Stimulated activated CD4-positive, alpha-beta T cell treated with anti-CD3 and anti-CD28 coated beads, Interleukin-2, amount 100 ng/mL, for 24 hours (primary cell): ENCODE measurements at places on chromosomes 1 and 21.

- no peak for DNase-seq
These were observed 21.0 kb upstream of the ARF1 start for GRCh38 chr1:228061411-228062084.

- no peak for DNase-seq
These were observed 76.8 kb downstream of the KCNJ15 start for GRCh38 chr21:38333301-38334272.

DNA sequence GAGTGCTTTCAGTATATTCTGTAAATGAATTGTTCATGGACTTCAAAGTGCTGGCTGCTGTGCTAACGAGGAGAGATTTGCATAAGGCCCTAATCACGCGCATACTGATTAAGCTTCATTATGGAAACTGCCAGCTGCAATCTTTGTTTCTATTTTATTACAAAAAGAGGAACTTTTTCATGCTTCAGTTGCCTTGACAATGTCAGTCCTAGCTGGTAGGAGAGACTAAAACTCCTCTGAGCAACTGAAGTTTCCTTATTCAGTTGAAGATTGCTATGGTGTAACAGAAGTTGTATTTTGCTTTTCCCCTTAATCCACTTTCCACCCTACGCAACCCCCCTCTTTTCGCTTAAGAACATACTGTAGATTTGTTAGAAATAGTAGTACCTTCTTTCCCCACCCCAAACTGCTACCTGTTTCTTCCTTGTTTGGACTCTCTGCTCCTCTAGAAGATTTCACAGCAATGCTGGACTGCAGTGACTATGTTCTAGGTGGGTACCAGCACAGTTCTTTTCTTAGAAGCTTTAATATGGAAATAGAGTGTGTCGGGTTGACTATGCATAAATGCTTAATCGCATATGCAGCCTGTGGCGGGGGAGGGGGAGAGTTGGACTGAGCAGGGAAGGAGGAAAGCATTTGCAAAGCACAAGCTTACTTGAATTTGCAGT lies 108.3 kb downstream of the POU2F1 start:
- DNase-seq = no peak

GRCh38 chr1:48775831-48776392 lies 779 bp downstream of the BEND5 start:
- no peak for DNase-seq

DNA sequence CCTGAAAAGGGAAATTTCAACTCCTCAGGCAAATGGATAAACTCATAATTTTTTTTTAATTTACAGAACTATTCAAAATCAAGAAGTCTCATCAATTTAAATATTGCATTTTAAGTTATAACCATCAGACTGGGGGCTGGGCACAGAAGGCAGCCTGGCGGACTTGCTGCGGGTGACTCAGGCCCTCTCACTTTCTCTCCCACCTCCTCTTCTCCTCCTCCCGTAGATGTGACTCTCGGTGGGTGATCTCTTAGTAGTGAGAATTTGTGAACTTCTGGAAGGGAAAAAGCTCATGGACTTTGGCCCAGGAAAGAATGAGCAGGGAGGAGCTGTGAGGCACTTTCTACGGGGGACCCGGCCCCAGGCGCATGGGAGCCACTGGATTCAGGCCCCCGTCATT lies 32.9 kb downstream of the CLIC6 start:
- DNase-seq = no peak

- DNase-seq = no peak
These were observed 19.5 kb downstream of the A3GALT2 start for GRCh38 chr1:33301273-33301984.

GRCh38 chr1:11800756-11801433 lies 4.9 kb downstream of the MTHFR start:
- DNase-seq = no peak

- DNase-seq = no peak
These were observed 134.7 kb downstream of the HLX start for GRCh38 chr1:221013691-221014660.

- DNase-seq = no peak
These were observed at the start of gene TFF3 for GRCh38 chr21:42315296-42315891. TFF3 (minus strand) TSS chr21:42315409; CDS start chr21:42315374, 35 bp downstream.

DNA sequence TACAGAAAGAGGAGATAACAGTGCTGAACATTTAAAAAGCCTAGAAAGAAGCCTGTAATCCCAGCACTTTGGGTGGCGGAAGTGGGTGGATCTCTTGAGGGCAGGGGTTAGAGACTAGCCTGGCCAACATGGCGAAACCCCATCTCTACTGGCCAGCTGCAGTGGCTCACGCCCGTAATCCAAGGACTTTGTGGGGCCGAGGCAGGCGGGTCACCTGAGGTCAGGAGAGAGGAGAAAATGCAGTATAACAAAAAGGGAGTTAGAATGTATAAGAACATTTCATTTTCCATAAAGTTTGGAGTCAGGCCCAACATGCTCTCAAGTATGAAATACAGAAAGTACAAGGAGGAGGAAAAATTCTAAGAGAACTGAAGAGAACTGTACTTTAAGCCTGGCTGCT lies 134.5 kb downstream of the SMYD3 start:
- no peak for DNase-seq

GRCh38 chr1:167294528-167294927 lies 73.8 kb downstream of the POU2F1 start:
- DNase-seq = no peak

- DNase-seq = no peak
These were observed 5.2 kb downstream of the IFI6 start for GRCh38 chr1:27666791-27667254.

DNA sequence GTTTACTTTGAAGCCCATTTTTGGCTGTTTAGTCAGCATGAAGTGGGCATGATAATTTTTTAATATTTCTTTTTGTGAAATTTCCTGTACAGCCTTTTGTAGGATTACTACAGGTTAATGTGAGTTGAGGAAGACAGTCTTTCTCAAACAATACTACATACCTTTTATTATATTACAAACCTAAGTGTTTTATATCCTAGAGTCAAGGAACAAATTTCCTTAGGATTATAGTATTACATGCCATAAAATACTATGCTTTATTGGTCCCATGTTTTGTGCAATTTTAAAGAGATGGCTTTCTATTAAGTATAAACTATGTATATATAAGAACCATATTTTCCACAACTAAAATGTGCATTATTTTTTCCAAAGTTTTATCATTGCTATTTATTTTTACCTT lies 9.2 kb upstream of the CHAF1B start:
- DNase-seq = no peak

DNA sequence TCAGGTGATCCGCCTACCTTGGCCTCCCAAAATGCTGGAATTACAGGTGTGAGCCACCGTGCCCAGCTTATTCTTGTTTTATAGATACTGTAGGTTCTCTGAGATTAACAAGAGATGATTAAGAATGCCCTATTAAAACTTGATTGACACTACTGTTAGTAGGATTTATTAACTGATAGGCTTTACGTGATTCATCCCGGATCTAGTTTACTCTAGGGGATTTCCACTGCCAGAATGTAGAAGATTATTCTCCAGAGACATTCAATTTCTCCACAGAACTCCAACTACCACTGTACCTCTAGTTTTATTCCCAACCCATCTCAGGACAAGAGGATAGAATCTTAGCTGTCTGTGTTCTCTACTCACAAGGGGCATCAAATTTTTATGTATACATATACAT lies 26.3 kb upstream of the RBM34 start:
- no peak for DNase-seq

- no peak for DNase-seq
These were observed 38.2 kb upstream of the ZNF124 start for GRCh38 chr1:247210062-247210375.

GRCh38 chr1:156401681-156402081 lies 32.7 kb downstream of the RHBG start:
- DNase-seq = no peak

GRCh38 chr1:16387201-16388188 lies 20.5 kb downstream of the SZRD1 start:
- DNase-seq = no peak

- peak; percentile 16 for DNase-seq
These were observed 84.8 kb downstream of the KCND3 start for GRCh38 chr1:111904478-111905218.

DNA sequence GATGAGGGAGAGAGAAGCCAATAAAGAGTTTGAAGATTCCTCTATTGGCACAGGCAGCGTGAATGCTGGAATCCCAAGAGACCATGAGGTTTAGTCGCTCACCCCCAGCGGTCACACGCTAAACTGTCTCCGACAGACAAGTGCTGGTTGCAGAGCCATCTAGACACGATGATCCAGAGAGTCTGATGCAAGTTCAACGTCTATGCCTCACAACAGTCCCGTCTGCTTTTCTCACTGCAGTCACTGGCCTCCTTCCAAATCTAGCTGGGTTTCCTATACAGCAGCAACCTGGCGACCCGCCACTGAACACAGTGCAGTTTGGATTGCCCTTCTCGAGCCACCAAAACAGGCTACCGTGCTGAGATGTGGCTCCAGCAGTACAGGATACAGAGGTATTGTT lies 98.6 kb upstream of the KRTAP19-8 start:
- DNase-seq = no peak

DNA sequence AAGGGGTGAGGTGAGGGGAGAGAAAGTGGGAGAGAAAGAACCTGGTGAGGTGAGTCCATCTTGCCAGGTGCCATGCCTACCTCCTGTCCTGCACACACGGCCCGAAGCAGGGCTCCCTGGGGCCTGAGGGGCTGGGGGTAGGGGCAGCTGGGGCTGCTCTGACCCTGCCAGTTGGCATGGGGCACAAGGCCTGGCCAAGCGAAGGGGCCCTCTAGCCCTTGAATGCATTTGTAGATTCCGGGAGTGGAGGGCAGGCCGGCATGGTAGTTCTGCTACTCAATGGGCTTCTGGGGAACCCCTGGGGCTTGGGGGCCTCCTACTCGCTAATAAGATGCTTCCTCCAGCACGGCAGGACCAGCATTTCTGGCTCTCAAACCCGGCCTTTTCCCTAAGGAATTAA lies 3.6 kb upstream of the PRDM16 start:
- DNase-seq = no peak

DNA sequence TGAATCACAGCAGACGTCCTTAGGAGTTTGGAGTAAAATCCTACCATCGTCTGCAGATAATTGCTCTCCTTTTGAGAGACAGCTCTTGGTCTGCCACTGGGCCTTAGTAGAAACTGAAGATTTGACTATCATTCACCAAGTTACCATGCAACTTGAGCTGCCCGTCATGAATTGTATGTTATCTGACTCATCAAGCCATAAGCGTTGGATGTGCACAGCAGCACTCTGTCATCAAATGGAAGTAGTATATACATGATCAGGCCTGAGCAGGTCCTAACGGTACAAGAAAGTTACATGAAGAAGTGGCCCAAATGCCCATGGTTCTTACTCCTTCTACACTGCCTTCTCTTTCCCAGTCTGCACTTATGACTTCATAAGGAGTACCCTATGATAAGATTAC lies 317.8 kb downstream of the GPATCH2 start:
- no peak for DNase-seq

DNA sequence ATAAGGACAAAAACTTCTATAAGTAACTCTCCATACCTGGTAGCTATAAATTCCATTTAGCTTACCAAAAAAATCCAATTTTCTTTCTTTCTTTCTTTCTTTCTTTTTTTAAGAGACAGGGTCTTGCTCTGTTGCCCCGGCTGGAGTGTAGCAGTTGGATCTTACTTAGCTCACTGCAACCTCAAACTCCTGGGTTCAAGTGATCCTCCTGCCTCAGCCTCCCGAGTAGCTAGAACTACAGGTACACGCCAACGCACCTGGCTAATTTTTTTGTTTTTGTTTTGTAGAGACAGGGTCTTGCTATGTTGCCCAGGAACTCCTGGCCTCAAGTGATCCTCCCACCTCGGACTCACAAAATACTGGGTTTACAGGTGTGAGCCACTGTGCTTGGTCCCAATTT lies 75.5 kb downstream of the EPS15 start:
- DNase-seq = no peak

- DNase-seq = no peak
These were observed 346.8 kb downstream of the KIF26B start for GRCh38 chr1:245501633-245502032.

GRCh38 chr1:65149351-65150107 lies 1.5 kb downstream of the AK4 start:
- no peak for DNase-seq

- peak; percentile 83 for DNase-seq
These were observed 19.9 kb downstream of the ATP8B2 start for GRCh38 chr1:154344977-154345837.

- no peak for DNase-seq
These were observed 113.2 kb downstream of the TRABD2B start for GRCh38 chr1:47883963-47884362.

DNA sequence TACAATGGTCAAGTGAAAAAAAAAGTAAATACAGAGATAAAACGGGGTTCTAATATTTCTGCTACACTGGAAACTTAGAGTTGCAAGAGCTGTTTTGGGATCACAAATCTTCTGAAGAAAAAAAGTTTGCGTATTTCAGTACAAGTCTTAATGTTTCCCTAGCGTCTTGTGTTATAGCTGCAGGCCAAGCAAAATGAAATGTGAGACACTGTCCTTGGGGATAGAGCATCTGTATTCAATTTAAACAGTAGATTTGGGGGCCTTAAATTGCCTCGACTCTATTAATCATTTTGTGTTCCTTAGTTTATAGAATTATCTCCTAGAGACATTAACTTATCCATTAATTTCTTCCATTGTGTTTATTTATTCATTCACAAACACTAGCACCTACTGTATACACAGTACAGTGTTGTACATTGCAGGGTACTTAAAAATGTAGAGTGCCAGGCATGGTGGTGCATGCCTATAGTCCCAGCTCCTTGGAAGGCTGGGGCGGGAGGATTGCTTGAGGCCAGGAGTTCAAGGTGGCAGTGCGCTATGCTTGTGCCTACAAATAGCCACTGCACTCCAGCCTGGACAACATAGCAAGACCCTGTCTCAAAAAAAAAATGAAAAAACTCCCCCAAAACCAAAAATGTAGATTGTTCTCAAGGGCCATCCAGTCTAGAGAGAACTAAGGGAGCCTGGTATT lies 7.9 kb downstream of the DISC1 start:
- no peak for DNase-seq

- no peak for DNase-seq
These were observed 92.6 kb upstream of the VAV3 start for GRCh38 chr1:108057541-108057940.

- no peak for DNase-seq
These were observed 30.6 kb downstream of the CDCP2 start for GRCh38 chr1:54122135-54122751.

- no peak for DNase-seq
These were observed 296.6 kb downstream of the OMA1 start for GRCh38 chr1:58249737-58250586.

- DNase-seq = no peak
These were observed 599.0 kb downstream of the LMO4 start for GRCh38 chr1:87927391-87928280.

- peak; percentile 80 for DNase-seq
These were observed 704 bp upstream of the CRABP2 start for GRCh38 chr1:156705918-156706656.

DNA sequence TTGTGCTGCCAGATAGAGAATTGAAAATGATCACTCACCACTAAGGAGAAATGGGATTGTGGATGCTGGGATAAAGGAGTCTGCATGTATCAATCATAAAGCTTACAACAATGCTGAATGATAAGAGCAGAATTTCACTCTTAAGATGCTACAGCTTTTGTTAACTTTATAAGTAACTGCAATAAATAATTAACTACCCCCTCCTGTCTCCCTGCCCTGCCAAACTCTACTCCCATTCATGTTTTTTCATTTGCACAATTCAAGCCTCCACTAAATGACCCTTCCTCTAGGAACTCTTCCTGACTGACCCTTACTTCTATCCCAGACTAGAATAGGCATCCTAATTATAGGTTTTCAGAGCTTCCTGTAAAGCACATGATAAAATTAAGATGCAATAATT lies 14.9 kb downstream of the MTF1 start:
- DNase-seq = no peak
